ENCODE measurements at places on chromosomes 6 and 20.

DNA sequence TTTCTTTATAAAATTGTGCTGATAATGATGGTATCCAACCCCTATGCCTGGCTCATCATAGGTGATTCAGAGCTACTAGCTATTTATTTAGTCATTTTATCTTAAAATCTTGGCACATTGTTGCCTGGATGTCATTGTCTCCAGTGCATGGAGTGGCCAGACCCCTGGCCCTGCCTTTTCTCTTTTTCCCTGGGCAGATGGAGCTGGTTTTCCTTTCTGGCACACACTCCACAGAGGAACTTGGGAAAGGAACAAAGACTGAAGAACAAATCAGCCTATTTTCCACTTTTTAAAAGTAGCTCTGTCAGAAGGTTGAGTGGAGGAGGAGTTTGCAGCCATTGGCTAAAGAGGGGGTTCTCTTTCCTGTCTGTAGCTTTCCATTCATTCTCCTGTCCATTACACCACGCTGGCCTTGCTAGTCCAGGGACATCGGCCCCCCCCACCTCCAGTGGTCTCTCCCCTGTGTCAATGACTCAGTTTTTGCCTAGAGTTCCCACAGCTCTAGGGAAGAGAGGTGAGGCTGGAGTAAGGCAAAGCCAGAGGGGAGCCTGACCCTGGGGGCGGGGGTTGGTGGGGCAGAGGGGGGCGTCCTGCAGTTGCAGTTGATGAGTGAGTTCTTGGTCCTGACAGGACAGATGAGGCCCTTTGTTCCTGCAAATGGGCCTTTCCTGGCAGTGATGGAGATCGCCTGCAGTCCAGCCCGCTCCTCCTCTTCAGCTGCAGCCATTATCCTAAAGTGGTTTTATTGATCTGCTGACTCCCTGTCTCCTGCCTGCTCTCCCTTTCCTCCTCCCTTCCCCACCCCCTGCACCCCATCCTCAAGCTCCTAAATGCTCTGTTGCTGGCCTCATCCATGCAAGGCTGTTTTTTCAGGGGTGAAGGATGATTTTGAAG lies 774.5 kb downstream of the DHX35 start:
- no peak for DNase-seq

GRCh38 chr6:26743157-26743821 lies 83.7 kb upstream of the ZNF322 start:
- DNase-seq: no peak

DNA sequence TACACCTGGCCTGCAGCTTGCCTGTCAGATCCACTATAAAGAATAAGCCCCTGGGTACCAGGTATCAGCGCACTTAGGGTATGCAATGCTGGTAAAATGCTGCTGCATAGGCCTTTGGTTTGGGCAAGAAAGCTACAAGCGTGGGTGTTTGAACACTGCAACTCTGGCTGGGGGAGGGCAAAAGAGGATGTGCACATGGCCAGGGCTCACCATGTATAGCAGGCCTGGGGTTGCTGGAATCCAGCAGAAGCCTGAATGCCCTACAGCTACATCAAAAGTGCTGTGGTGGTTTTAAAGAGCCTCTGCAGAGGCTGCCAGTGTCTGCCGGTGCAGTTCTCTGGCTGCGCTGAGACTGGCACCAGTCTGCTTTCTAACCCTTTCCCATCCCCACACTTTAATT lies 51.7 kb downstream of the UQCC1 start:
- DNase-seq: no peak

GRCh38 chr6:169684056-169684455 lies 17.8 kb downstream of the WDR27 start:
- no peak for DNase-seq

DNA sequence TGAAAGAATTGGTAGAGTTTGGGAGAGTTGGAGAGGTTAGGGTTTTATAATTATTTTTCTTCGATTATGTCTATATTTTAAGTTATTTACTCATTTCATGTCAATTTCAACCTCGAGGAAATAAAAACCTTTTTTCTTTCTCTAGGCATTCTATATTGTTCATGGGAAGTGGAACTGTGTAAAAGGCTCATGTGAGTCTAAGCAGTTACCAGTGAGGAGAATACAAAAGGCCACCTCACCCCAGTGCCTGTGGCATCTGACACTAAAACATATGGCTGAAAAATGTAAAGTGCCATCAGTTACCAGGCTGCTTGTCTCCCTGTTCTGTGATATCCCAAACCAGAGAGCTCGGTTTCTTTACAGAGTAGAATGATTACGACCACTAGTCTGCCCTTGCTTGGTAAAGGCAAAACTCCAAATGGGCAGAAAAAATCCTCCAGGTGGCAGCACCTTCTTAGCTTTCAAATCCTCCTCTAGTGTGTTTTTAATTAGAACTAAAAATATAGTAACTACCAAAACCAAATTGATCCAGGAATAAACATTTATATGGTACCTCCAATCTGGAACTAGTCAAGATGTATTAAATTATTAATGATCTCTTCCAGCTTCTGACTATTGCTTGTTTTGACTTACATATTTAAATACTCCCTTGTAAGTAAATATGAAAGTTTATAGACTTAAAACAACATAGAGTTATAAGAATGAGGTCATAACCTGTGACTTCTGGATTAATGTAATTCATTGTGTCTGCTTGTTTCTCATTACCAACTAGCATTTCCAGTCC lies 122.6 kb upstream of the MCHR2 start:
- DNase-seq: peak; percentile 14

Measured in putamen (tissue), 1 donor.